ENCODE measurements at places on chromosomes 7 and 10.

DNA sequence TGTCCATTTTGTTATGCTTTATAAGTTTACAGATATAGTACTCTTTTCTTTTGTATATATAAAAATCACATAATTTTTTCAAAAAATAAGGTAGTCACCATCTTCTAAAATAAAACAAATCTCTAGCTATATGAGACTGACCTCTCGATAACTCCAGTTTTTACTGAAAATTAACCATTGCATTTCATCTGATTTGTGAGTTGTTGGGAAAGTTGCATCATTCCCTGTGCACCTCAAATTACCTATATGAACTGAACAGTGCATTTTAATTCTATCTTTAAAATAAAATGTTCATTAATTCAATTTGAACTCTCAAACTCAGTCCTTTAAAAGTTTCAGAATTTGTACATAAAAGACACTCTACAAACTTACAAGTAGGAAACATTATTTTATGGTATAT is 86.0 kb downstream of the VWDE start:
- H3K4me3 ChIP-seq, result no peak overlapping the region
- DNase-seq, result no peak
- H3K27me3 ChIP-seq, result no peaks in the 10 kb centered on the region
- no peaks in the 10 kb centered on the region for H3K4me1 ChIP-seq
- no peak overlapping the region for H3K27ac ChIP-seq
- no peaks in the 10 kb centered on the region for H3K36me3 ChIP-seq

DNA sequence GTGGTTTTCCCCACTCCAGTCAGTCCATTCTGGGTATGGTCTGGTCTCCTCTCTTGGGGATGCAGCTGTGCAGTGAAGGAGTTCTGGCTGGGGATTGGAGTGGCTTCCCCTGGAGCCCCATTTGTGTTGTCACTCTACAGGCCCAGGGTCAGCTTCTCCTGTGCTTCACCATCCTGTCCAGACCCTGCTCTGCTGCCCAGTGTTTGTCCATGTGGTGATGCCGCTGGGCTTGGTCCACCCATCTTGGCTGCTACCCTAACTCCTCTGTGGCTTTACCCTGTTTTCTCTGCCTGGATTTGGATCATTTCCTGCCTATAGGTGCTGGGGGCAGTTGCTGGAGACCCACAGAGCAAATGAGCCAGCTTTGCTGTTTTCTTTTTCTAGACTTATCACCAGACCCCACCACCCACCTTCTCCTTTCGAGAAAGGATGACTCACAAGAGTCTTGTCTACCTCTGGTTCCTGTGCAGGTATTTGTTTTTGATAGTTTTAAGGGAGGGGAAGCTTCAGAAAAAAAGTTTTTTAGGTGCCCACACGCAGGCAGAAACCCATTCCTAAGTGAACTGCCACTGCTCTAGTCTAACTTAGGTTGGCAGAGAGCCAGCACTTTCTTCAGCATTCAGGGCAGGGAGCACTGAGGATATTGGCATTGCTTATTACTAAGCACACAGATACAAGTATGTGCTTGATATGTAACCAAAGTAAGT is 8.5 kb downstream of the ZDHHC16 start:
- H3K4me1 ChIP-seq, result no peaks in the 10 kb centered on the region
- no peak overlapping the region for H3K27ac ChIP-seq
- H3K36me3 ChIP-seq, result peaks cover 75% of the 10 kb centered on the region
- H3K27me3 ChIP-seq, result no peaks in the 10 kb centered on the region
- peak; percentile 34 for DNase-seq

DNA sequence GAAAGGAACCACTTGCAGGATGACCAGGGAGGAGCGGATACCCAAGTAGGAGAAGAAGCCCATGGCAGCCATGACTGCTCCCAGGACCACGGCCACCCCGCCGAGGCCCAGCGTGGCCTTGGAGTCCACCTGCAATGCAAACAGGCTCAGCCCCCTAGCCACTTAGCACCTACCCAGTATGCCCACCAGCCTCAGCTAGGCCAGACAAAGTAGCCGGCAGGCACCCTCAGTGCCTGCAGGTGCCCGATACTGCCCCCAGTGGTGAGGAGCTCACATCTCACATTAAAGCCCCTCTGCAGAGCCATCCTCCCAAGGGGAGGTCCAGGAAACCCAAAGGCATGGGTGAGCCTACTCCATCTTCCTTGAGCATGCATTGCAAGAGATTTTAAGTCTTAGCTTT is 6.6 kb downstream of the NPC1L1 start:
- no peaks in the 10 kb centered on the region for H3K27me3 ChIP-seq
- H3K4me1 ChIP-seq, result peaks cover 16% of the 10 kb centered on the region
- no peaks in the 10 kb centered on the region for H3K36me3 ChIP-seq
- no peak for DNase-seq
- H3K4me3 ChIP-seq, result no peak overlapping the region

GRCh38 chr10:2839081-2839725 is 228.1 kb upstream of the PFKP start:
- DNase-seq, result peak; percentile 6
- no peaks in the 10 kb centered on the region for H3K36me3 ChIP-seq
- no peak overlapping the region for H3K27ac ChIP-seq

DNA sequence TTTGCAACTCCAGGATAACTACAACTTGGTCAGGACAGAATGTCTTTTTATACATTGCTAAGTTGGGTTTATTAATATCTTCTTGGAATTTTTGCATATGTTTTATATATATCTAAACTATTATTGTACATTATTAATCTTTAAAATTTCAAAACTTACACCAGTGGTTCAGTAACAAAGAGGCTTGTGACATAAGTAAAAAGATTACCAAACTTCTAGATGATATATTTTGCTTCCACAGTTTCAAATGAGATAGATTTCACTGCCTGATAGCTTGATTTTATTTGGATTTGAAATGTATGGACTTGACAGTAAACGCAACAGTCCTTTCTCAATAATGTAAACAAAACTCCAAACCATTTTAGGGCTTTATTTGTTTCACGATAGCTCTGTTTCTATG is 701.2 kb upstream of the IGFBP3 start:
- DNase-seq, result peak; percentile 19
- no peak overlapping the region for H3K4me3 ChIP-seq
- H3K4me1 ChIP-seq, result peaks cover 2% of the 10 kb centered on the region
- H3K36me3 ChIP-seq, result no peaks in the 10 kb centered on the region
- H3K27me3 ChIP-seq, result no peaks in the 10 kb centered on the region

GRCh38 chr10:2401459-2401858 is 664.1 kb upstream of the ADARB2 start:
- no peak overlapping the region for H3K4me3 ChIP-seq
- no peaks in the 10 kb centered on the region for H3K36me3 ChIP-seq
- H3K27me3 ChIP-seq, result no peaks in the 10 kb centered on the region
- H3K27ac ChIP-seq, result no peak overlapping the region
- no peak for DNase-seq

DNA sequence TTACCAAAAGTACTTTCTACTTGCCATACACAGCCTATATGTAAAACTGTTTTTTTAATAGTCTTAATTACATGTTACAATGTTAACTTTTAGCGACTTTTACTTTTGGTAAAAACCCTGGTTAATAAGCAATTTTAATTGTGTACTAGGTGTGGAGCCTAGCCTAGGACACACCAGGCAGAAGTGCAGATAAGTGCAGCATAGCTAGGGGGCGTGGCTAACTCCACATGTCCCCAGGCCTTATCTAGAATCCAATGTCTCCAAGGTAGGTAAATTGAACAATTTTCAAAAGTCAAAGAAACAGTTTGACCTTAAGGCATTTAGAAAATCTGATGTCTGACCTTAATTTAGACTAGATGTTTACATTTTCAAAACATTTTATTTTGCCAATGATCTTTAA is 858.7 kb downstream of the CCSER2 start:
- no peak overlapping the region for H3K4me3 ChIP-seq
- H3K27me3 ChIP-seq, result no peaks in the 10 kb centered on the region
- H3K27ac ChIP-seq, result no peak overlapping the region
- no peaks in the 10 kb centered on the region for H3K4me1 ChIP-seq

DNA sequence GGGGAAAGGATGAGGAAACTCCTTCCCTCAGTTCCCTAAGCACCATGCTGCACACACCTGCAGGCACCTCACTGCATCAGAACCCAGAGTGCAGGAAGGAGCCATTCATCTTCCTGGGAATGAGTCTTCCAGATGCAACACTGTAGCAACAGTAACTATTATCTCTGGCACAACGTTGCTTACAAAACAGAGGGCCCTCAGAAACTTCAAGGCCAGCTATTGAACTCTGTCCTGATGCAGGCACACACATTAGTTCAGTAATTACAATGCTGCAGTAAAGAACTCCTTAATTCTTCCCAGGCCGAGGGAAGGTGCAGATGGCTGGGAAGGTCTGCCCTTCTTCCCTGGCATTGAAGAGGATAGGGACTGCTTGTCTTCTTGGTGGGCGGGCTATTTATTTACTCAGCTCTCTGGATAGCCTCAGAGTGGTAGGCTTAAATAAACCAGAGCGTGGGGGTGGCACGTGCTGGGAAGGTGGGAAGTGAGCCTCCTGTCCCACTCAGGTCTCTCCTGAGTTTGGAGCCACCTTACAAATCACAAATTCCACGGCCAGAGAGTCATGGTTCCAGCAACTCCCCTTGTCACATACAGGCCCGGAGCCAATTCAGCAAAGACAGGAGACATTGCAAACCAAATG is 125.1 kb upstream of the JCAD start:
- peaks cover 50% of the 10 kb centered on the region for H3K4me1 ChIP-seq
- DNase-seq, result peak; percentile 23
- H3K27ac ChIP-seq, result no peak overlapping the region
- H3K36me3 ChIP-seq, result no peaks in the 10 kb centered on the region

- peak within 1 kb of the TSS; percentile 95 for H3K4me3 ChIP-seq
- peaks cover 15% of the 10 kb centered on the region for H3K4me1 ChIP-seq
- peak within 1 kb of the TSS; percentile 84 for H3K27ac ChIP-seq
Observed at GRCh38 chr7:43758029-43758821, at the start of gene BLVRA. BLVRA (plus strand) TSS chr7:43758680; CDS start chr7:43771159, 12,479 bp downstream.

DNA sequence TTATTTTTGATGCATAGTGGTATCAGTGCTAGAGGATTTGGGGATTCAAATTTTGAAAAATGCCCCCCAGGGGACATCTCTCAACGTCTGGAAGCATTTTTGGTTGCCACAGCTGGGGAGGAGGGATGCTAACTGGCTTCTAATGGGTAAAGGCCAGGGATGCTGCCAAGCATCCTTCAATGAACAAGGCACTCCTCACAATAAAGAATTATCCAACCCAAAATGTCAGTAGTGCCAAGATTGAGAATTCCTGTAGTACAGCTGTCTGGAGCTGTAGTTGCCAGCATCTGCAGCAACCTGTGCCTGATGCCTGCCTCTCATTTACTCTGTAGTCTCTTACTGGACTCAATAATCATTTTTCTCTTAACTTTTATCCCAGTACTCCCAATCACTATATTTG is 53.5 kb downstream of the SEPTIN7 start:
- peaks cover 5% of the 10 kb centered on the region for H3K36me3 ChIP-seq
- no peak overlapping the region for H3K4me3 ChIP-seq
- H3K27ac ChIP-seq, result no peak overlapping the region
- peaks cover 2% of the 10 kb centered on the region for H3K4me1 ChIP-seq
- no peaks in the 10 kb centered on the region for H3K27me3 ChIP-seq

DNA sequence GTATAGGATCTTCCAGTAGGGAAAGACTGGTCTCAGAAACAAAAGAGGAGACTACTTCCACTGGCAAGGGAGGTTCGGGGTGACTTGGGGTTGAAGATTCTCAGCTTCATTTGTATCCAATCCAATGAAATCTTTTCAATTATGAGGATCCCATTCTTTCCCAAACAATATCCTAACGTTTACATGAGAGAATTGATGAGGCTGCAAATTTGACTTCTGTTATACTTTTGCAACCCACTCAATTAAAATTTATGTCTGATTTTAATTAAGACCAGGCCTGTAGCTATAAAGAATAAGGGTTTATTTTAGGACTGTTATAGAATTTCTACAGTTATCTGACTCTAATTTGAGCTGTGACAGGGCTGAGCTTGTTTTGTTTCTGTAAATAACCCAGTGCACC is 251.5 kb downstream of the ANKRD7 start:
- no peaks in the 10 kb centered on the region for H3K27me3 ChIP-seq
- no peak overlapping the region for H3K4me3 ChIP-seq

GRCh38 chr7:24777806-24778205 is 20.5 kb upstream of the GSDME start:
- peaks cover 14% of the 10 kb centered on the region for H3K4me1 ChIP-seq
- no peak for DNase-seq
- no peak overlapping the region for H3K27ac ChIP-seq
- H3K4me3 ChIP-seq, result no peak overlapping the region
- H3K27me3 ChIP-seq, result no peaks in the 10 kb centered on the region
- H3K36me3 ChIP-seq, result no peaks in the 10 kb centered on the region

DNA sequence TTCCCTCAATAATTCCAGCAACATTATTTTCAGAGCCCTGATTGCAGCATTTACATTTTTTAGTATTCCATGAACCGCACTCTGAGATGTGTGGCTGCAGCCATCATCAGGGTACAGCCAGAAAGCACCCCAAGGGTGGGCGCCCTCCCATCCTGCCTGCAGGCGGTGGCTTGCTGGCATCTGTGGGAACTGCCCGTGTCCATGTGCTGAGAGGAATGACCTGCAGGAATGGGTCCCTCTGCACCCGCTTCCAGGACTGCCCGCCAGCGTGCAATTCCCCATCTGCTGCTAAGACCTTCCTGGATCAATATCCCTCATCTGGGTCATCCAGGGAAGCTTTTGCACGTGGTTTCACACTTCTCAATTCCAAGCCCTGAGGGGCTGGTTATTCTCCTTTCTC is 32.8 kb upstream of the NUB1 start:
- peaks cover under 1% of the 10 kb centered on the region for H3K27me3 ChIP-seq
- DNase-seq, result no peak
- H3K4me3 ChIP-seq, result no peak overlapping the region
- no peaks in the 10 kb centered on the region for H3K36me3 ChIP-seq
- H3K27ac ChIP-seq, result no peak overlapping the region
- peaks cover 11% of the 10 kb centered on the region for H3K4me1 ChIP-seq

- DNase-seq, result no peak
- peaks cover 8% of the 10 kb centered on the region for H3K36me3 ChIP-seq
- H3K4me1 ChIP-seq, result no peaks in the 10 kb centered on the region
- no peak overlapping the region for H3K27ac ChIP-seq
Observed at GRCh38 chr7:141685285-141686023, 16.5 kb downstream of the DENND11 start.

GRCh38 chr10:48245977-48246376 is 28.5 kb downstream of the FRMPD2 start:
- no peaks in the 10 kb centered on the region for H3K36me3 ChIP-seq
- H3K4me1 ChIP-seq, result no peaks in the 10 kb centered on the region
- H3K27ac ChIP-seq, result no peak overlapping the region
- peaks cover 24% of the 10 kb centered on the region for H3K27me3 ChIP-seq
- H3K4me3 ChIP-seq, result no peak overlapping the region

DNA sequence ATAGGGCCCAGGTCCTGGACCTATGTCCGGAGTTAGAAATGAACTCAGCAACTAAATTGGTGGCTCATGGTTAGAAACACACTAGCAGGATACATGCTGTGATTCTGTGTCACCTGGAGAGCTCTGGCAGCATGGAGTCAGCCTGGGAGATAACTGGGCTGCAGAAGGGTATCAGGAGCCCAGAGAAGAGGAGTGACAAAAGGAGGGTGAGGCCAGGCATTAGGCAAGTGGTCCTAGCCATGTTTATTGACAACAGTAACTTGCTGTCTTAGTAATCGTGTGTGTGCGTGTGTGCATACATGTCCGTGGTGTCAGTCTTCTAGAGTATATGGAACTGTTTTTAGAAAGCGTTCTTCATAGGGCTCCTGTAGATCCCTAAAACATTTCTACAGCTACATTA is 157.5 kb upstream of the PHYHIPL start:
- H3K27me3 ChIP-seq, result no peaks in the 10 kb centered on the region
- H3K4me1 ChIP-seq, result no peaks in the 10 kb centered on the region
- no peaks in the 10 kb centered on the region for H3K36me3 ChIP-seq
- no peak for DNase-seq

GRCh38 chr10:131085091-131085860 is 226.2 kb downstream of the TCERG1L start:
- H3K27ac ChIP-seq, result no peak overlapping the region
- no peaks in the 10 kb centered on the region for H3K27me3 ChIP-seq
- DNase-seq, result no peak
- no peaks in the 10 kb centered on the region for H3K36me3 ChIP-seq
- no peak overlapping the region for H3K4me3 ChIP-seq
